Activated T-cell treated with anti-CD3 and anti-CD28 coated beads, Interleukin-2, amount 50 U/mL, for 48 hours (primary cell): ENCODE measurements at places on chromosomes 7 and 10.

DNA sequence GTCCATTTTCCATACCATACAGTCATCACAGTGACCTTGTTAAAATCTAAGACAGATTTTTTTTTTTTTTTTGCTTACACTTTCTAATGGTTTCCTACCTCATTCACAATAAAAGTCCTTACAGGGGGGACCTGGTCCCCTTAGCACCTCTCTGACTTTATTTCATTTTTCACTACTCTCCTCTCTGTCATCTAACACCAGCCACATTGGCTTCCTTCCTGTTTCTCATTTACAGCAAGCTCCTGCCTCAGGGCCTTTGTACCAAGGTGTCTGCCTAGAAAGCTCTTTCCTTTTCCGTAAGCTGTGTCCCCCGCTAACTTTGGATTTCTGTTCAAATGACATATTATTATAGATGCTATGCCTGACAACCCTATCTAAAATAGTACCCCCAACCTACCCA, 27.7 kb downstream of the CC2D2B start:
- no peak for DNase-seq

GRCh38 chr7:143408686-143409561, at the start of gene EPHA1:
Gene EPHA1, minus strand, starts transcription at chr7:143408856. Its CDS starts 51 bp downstream, at chr7:143408805.
- peak; percentile 56 for DNase-seq

DNA sequence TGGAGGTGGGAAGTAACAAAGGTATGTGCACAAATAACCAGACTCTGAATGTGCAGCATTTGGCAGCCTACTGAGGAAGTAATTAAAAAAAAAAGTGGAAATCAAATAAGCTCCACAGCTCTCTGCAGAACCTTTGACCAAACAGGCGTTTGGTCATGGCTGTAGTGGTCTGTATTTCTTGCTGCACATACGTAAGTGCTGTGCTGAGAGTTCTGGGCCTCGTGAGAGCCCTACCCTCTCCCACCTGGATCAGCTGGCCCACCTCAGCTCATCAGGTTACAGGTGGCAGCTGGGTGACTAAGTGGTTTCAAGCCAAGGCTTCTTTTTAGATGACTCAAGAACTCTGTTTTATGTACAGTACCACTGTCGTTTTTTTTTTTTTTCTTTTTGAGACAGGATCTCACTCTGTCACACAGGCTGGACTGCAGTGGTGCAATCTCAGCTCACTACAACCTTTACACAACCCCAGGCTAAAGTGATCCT, 178.2 kb upstream of the KLF6 start:
- no peak for DNase-seq

GRCh38 chr7:1920266-1920681, 250.2 kb downstream of the ELFN1 start:
- DNase-seq: peak; percentile 53

GRCh38 chr7:74658178-74659004, 873 bp downstream of the GTF2I start:
- DNase-seq: peak; percentile 90

- no peak for DNase-seq
Measured at GRCh38 chr7:98458090-98458875, 57.4 kb upstream of the BAIAP2L1 start.

DNA sequence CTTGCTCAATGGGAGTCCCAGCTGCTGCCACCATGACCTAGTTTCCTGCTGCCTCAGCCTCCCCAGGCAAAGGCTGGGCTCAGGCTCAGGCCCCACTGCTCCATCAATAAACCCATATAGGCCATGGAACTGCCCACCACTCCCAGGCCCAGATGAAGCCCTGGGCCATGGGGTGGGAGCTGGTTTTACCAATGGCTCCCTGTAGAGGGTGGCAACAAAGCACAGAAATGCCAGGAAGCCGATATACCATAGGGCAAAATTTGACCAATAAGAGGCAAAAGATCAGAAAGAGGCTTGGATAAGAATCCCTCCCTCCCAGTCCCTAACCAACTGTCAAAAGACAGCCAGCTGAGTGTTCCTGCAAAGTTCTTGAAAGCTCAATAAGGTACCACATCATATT, 101.8 kb upstream of the DOCK1 start:
- no peak for DNase-seq

DNA sequence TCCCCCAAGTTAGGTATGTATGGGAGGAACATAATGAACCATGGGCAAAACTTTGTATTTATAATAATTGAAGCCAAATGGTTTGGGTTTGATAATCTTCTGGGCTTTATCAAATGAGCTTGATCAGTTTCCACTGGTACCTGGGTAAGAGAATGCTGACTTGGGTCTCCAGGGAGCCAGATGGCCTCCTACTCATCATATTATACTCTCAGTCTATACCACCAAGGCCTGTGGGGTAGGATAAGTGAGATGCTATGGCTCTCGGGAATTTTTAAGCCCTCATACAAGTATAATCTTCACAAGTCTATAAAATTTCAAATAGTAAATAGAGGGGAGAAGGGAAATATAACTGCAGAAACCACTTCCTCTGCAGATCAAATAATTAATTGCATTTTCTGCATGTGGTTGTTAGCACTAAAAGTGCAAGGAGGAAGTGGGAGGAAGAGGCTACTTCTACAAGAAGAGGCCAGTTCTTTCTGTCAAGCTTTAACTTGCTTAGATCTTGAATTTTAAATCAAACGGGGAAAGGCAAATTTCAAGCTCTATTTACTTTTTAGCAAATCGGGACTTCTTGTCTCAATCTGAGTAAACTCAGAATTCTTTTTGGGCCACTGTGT, 349.0 kb downstream of the SORCS1 start:
- DNase-seq: no peak

DNA sequence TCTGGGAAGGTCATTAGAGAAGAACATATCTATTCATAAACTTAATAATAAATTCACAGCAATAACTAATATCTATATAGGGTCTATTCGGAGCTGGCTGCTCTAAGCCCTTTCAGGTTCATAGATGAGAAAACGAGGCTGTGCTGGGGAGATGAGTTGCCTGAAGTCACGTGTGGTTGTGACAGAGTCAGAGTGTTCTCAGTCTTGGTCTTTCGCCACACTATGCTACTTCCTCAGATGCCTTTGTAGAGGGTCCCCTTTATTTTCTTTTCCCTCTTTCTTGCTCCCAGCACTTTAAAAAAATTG, 43.7 kb upstream of the FAM180A start:
- no peak for DNase-seq

DNA sequence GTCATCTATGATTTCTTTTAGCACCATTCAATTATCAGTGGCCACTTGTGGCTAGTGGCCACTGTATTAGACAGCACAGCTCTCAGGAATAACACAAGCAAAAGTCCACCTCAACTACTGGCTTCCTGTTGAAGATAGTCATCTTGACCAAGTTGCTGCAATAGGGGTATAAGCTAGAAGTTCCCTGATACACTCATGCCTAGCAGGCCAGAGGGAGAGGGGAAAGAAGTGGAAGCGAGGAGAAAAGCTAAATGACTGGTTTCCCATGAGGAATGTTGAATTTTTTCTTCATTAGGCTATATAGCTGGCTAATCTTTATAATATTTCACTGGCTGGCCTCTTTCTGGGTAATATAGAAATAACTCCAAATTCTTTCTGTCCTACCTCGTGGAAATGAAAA, 327.5 kb upstream of the MEOX2 start:
- DNase-seq: no peak

- DNase-seq: no peak
Measured at GRCh38 chr10:132602614-132603013, 65.0 kb downstream of the INPP5A start.
